ENCODE measurements at places on chromosomes 4 and X.

- DNase-seq: no peak
Measured at GRCh38 chrX:142214081-142214480, 9.0 kb upstream of the MAGEC2 start.

- no peak for DNase-seq
Measured at GRCh38 chrX:68355629-68355920, 77.7 kb downstream of the OPHN1 start.

DNA sequence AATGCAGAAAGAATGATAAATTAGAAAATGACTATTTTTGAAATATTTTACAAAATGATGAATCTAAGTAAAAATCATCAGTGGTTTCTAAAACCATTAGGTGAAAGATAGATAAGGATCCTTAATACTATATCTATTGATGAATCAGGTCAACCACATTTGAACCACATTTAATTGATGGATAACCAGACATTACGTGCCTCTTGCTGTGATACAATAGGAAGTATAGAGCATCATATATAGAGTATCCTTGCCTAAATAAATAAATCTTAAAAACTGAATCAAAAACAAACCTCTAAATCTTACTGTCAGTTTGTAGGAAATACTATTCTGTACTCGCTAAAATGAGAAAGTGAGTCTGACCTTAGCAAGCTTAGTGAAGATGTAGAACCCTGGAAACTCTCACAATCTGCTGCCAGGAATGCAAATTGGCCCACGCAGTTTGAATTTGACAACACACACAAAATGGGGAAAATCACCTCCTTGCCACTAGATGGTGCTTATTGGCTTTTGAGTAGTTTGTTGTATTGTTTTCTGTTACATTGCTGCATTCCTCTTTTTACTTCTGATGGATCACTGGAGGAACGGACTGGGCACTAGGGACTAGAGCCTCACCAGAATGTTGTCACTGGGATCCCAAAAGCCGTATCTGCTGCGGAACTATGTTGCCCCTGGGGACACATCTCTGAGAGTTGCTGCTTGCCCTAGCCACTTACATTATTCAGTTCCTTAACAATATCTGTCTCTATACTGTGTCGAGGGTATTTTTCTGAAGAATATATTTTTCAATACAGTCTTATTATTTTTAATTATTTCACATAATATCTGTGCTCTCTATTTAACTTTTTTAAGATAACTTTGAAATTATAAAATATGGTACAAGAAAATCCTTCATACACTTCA, 25.4 kb upstream of the SLAIN2 start:
- DNase-seq: peak; percentile 78

DNA sequence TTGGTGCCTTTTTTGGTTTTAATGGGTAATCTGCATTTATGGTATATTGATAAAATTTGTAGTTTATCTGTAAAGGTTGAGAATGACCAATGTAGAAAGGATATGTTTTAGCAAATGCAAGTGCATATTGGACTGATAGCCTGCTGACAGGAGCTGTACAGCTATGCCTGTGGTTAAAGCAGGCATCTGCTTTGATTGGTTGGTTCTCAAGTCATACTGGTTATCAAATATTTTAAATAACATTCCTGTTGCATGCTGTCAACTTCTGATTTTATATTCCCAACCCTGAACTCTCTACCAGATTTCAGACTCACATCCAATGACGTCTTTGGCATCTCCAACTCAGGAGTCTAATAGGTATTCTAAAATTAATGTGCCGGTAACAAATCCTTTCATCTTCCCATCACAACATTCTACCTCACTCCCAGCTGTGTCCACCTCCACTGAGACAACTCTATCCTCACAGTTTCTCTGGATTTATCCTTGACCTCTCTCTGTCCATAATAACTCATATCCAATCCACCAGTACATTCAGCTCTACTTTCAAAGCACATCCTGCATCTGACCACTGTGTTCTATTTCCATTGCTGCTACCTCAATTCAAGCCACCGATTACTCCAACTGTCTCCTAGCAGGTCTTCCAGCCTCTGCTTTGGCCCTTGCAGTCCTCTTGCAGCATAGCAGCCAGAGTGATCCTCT, 125.7 kb downstream of the CAMK2D start:
- DNase-seq: peak; percentile 67

DNA sequence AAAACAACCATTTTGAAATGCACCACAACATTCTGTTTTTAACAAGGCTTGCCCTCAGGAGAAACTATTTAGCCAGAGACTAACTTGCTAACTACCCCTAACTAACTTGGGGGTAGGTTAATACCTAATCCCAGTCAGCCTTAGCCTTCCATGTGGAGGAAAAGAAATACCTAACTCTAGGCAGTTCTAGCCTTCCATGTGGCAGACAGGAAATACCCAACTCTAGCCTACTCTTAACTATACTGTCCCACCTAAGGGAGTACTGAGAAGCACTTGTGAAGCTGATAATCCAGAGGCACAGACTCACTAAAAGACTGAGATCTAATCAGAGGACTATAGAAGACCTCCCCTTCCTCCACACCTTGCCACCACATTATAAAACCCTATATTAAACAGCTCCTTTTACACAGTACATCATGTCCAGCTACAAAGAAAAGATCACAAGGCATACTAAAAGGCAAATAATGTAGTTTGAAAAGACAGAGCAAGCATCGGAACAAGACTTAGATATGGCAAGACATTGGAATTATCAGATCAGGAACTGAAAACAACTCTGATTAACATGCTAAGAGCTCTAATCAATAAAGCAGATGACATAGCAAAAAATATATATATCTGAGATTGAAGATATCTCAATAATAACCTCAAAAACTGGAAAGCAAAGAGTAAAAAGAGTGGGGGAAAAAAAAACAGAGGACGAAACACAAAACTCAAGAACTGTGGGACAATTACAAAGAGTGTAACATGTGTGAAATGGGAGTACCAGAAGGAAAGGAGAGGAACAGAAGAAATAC, 52.2 kb downstream of the FRYL start:
- no peak for DNase-seq
